ENCODE measurements at places on chromosomes 7 and 10.

DNA sequence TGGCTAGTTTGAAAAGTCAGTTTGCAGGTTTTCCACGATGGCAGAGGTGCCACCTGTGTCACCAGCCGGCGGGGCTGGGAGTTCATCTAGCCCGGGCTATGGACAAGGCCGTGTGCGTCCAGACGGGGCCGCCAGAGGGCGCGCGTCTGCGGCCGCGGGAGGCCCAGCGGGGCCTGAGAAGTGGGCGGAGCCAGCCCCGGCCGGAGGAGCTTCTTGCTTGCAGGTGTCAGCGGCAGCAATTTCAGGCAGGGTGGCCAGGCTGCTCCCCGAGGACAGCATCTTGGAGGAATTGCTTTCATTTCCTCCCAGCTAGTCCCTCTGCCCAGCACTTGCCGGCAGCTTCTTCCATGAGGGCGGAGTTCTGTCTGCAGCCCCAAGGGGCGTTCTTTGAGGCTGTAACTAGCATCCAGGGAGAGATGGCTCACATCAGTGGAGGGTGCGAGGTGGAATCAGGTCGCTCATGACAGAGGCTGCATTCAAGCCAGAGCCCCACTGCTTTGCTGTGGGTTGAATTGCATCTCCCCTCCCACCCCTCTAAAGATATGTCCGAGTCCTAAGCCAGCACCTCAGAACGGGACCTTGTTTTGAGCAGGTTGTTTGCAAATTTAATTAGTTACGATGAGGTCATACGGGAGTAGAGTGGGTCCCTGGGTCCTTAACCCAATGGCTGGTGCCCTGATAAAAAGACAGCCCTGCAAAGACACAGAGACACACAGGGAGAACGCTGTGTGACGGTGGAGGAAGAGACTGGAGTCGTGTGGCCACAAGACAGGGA is 85.9 kb upstream of the MKI67 start:
- no peak for DNase-seq

DNA sequence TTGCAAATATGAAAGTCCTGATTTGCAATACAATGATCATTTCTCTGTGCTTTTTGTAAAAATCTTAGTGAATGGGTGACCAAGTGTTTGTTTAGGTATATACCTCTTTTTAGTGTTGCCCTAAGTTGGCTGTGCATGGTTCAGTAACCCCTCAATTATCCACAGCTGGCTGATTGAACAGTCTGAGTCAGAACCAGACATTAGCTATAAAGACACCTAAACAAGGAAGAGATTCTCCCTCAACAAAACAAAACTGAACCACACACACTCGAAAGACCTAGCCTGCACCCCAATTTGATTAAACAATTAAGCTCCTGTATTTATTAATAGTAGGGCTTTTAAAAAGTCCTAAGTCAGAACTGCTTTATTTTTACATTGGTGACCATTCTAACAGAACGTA is 2.8 kb downstream of the RSBN1L start:
- no peak for DNase-seq

- no peak for DNase-seq
Observed at GRCh38 chr10:71077143-71077581, 135.2 kb upstream of the UNC5B start.

DNA sequence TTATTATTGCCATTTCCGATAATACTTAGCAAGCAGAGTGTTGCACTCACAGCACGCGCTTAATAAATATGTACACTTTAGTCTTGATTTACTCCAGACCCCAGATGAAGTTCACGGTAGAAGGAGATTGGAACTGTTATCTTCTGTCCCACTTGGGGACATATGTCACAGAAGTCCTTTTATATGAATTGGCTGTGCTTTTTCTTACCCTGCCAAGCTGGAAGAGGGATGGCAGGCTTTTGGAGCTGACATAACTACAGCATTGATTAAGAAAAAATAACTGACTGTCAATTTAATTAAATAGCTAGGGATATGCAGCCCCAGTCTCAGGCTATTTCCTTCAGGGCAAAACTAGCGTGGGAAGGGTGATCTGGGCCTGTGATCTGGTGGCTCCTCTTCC is 182.2 kb downstream of the SH2D4B start:
- no peak for DNase-seq

DNA sequence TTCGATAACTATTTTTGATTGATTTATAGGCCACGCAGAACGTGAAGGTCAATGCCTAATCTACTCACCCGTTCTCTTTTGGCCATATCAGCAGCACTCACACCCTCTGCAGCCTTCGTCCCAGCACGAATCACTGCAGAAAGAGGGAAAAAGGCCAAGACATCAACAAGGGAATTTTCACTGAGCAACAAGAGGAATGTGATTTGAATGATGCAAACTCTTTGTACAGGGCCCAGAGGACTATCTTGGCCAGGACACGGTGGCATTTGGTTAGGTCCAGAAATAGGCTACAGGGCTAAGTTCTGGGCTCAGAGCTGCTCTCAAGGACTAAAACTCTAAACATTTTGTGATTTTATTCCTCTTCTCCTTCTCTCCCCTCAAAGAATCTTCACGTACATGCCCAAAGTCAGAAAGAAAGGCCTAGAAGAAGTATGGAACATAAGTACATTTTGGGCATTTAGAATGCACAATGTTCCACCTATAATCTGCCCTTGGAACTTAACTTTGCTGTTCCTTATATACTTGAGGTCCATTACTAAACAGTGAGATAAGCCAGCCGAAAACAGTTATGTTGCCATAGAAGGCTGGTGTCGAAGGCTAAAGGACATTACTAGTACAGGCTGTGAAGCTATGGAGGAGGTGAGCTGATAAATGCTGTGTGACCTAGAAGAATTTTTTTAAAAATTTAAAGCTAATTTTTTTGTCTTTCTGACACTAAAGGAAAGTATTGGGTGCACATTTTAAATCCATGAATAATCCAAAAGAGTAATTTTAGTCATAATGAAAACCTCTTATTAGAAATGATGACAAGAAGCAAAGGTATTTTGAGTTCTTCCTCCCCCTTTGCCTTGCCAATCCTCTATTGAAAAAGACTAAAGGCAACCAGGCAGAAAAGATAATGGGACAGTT is 20.0 kb downstream of the RBM28 start:
- no peak for DNase-seq

DNA sequence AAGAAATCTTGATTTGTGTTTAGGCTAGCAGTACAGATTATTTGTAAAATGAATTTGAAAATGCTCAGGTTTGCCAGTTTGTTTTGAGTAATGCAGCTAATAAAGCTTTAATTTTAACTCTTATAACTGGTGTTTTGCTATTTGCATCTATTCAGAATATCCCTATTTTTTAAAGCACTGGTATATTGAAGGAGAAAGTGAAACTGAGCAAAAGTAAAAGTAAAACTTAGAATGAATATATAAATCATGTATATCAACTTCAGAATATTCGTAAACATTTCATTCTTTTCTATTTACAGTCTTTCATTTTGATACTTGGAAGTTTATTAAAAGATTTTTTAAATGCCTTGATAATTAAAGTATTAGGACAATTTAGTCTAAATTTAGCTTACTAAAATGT is 26.2 kb downstream of the TASOR2 start:
- DNase-seq, result no peak

- DNase-seq, result no peak
Observed at GRCh38 chr7:149669121-149669818, 104.1 kb downstream of the ZNF467 start.

GRCh38 chr10:62424026-62424425 is 49.9 kb downstream of the ZNF365 start:
- no peak for DNase-seq

DNA sequence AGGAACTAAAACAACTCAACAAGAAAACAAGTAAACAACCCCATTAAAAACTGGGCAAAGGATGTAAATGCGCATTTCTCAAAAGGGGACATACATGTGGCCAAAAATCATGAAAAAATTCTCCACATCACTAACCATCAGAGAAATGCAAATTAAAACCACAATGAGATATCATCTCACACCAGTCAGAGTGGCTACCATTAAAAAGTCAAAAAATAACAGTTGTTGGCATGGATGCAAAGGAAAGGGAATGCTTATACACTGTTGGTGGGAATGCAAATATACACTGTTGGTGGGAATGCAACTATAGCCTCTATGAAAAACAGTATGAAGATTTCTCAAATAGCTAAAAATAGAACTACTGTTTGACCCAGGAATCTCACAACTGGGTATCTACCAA is 60.0 kb upstream of the LANCL2 start:
- no peak for DNase-seq

- DNase-seq, result no peak
Observed at GRCh38 chr10:70575874-70576802, 26.4 kb downstream of the PRF1 start.

- DNase-seq, result no peak
Observed at GRCh38 chr10:128147064-128147463, 20.8 kb upstream of the MKI67 start.

DNA sequence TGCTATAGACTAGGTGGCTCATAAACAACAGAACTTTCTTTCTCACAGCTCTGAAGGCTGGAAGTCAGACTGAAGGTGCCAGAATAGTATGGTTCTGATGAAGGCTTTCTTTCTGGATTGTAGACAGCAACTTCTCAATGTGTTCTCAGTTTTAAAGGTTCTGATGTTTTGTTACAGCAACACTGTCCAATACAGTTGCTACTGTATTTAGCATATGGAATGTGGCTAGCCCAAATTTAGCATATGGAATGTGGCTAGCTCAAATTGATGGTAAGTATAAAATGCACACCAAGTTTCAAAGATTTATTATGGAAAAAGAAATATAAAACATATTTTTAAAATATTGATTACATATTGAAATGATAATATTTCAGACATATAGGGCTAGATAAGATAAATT is 145.3 kb downstream of the MBL2 start:
- no peak for DNase-seq

DNA sequence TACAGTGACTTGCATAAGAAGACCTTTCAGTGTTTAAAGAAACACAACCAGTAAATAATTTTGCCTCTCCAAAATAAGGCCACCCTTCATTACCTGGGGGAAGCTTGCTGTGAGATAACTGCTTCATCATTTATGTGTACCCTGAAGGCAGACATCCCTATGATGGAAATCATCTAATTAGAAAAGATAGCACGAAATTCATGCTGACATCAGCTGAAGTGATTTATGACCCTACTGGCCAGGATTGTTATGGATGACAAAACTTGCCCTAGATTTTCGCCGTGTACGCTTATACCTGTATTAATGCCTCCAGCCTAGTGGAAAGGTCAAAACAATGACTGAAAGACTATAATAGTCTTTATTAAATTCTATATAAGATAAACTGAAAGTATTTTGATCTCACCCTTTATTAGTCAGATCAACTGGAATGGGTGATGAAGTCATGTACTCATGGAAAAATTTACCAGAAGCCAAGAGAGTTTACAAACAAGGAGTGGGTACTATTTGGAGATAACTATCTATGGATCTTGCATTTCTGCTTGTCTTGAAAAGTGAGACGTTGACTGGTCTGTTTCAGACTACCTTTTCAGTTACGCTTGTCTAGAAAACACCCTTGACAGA is 114.2 kb downstream of the PPP1R3A start:
- no peak for DNase-seq

DNA sequence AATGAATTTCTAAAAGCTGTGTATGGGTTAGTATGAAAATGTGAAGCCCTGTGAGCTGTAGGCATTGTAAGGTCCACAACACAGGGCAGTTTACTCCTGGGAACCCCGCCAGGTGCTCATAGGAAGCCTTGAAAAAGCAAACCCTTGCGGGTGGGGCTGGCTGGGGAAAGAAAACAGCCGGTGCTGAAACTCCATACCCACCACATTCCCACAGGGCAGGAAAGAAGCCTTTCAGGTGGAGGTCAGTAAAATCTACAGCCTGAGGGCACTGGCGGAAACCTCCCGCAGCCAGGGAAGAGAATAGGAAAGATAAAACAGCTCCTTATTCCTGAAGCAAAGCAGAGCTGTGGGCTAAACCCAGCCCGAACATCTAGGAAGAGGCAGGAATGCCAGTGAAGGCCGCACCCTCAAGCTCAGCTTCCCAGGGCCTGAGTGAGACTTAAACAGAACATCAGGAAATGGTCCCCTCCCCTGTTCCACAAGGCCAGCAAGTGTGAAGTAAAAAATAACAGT is 34.7 kb downstream of the PODXL start:
- DNase-seq, result no peak

GRCh38 chr10:75231672-75232581 is 3.8 kb downstream of the COMTD1 start:
- no peak for DNase-seq

GRCh38 chr10:115727129-115727528 is 545.9 kb downstream of the GFRA1 start:
- no peak for DNase-seq

DNA sequence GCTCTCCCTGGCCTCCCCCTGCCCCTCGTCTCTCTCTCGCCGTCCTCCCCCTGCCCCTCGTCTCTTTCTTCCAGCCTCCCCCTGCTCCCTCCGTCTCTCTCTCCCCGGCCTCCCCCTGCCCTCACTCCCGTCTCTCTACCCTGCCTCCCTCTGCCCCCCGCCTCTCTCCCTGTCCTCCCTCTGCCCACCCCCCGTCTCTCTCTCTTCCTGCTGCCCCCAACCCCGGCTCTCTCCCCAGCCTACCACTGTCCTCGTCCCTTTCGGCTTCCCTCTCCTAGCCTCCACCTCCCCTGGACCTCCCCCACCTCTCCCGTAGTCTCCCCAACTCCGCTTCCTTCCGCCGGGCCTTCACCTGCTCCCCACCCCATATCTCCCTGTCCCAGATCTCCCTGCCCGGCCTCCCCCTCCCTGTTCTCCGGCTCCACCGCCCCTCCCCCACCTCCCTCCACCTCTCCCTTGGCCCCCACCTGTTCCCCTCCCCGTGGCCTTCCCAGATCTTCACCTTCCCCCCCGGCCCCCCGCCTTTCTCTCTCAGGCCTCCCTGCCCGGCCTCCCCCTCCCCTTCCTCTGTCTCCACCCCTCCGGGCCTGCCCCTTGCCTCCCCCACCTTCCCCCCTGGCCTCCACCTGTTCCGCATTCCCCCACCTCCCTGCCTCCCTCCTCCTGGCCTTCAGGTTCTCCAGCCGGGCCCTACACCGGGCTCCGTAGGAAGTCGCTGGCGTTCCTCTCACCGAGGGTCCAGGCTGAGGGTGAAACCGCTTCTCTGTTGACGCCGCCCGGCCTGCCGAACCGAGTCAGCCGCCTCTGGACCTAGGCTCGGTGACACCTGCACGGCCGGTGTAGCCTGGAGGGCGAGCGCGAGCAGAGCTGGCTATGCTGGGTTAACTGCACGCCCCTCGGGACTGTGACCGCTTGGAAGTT is 1.2 kb downstream of the GET4 start:
- DNase-seq, result no peak

- DNase-seq, result no peak
Observed at GRCh38 chr7:100053215-100053614, 3.6 kb downstream of the ZSCAN21 start.

GRCh38 chr10:117646718-117647117 is 104.2 kb downstream of the EMX2 start:
- DNase-seq, result no peak

DNA sequence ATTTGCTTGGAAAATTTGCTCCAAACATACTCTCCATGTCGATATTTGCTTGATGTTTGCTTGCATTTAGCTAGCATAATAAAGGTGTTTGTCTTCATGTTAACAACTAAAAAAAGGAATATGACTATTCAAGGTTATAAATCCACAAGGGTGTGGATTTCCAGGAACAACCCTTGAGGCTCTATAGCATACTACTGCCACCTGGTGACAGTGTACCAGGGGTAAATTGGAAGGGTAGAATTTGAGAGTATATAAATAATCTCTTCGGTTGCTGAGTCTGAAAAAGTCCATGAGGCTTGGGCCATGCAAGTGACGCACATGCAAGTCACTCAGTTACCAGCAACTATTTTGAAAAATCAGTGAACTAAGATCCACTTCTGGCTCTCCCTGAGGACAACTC is 68.4 kb downstream of the SLIT1 start:
- no peak for DNase-seq

All from AG09309 (cell line).